ENCODE measurements at places on chromosomes 5 and 9. TPM values are rescaled to one million over a fixed set of nuclear protein-coding genes. Genes with fewer than 3 reads are reported as not detected.

LEAP2 gene
- 1.7 TPM for polyA plus RNA-seq

C5orf34 gene
- polyA plus RNA-seq: 1.6 TPM

- peak; percentile 81 for DNase-seq
Observed at GRCh38 chr5:172450861-172451695, 3.2 kb downstream of the SH3PXD2B start.

GRCh38 chr9:116986015-116986414 lies 298.9 kb downstream of the TRIM32 start:
- no peak for DNase-seq

DNA sequence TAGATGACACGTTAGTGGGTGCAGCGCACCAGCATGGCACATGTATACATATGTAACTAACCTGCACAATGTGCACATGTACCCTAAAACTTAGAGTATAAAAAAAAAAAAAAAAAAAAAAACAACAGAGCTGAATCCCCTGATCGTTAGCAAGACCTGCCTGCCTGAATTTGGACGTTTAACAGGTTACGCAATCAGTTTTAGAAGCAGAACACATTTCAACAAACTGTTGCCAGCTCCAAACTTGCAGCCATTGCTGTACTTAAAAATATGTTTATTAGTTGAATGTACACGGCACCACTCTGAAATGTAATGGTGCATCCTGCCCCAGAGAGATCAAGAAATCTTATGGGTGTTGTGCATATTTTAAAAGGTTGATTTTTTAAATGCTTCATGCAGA lies 680.0 kb downstream of the TLE4 start:
- no peak for DNase-seq

GRCh38 chr5:72015103-72015548 lies 92.1 kb upstream of the MAP1B start:
- DNase-seq: no peak

DNA sequence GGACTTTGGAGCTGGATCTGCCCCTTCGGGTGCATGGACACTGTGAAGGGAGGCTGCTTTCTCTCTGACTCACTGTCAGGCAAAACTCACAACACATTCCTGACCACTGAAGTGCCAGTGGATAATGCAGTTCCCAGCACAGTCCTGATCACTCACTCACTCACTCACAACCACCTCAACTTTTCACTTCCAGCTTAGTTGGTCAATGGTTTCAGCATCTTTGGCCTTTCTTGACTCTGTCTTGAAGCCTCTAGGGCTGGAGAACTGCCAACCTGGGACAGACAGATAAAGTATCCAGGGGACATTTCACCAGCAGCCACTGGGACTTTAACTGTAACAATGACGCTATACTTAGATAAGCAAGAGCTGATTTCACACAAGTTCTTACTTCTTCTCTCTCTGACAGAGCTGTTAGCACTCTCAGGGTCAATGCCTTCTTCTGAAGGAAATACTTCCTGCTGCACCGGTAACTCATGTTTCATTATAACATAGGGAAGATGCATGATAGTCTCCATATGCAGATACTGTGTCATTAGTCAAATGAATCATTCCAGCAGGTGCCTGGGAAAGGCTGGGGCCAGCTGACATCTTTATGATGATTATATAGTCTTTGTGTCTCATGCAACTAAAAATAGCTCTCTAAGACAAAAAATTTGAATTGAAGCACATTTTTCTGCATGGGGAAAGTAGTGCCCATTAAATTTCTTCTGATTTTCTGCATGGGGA lies 499.0 kb downstream of the SEMA5A start:
- no peak for DNase-seq

GRCh38 chr5:15715967-15716366 lies 216.0 kb downstream of the FBXL7 start:
- DNase-seq: no peak

RASA1 gene
- polyA plus RNA-seq: 11.8 TPM

BAAT gene
- polyA plus RNA-seq: 0.60 TPM

CDH9 gene
- not detected for polyA plus RNA-seq

- no peak for DNase-seq
Observed at GRCh38 chr5:132024789-132025402, 13.4 kb upstream of the ACSL6 start.

GRXCR2 gene
- polyA plus RNA-seq: not detected

DNA sequence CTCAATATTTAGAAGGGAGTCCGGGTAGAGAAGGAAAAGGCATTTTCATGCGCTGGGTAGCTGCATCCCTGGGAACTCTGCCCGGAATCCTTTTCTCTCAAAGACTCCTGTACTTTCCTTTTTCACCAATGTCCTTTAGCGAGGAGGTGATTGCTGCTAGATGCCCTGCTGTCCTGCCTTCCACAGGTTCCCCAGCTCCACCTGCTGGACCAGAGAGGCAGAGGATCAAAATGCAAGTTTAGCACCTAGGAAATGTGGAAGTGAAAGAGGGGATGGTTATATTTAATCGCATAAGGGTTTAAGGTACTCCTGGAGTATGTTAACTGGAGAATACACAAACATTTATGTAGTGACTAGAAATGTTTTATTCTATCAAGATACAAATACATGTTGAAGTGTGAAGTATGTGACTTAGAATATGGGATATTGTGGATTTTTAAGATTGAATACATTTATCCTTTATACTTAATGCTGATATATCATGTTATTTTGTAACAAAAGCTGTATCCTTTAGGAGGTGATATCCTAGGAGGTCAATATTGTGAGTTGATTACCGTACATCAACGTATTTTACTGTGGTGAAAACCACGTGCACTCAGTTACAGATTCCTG lies 145.7 kb downstream of the ARHGAP26 start:
- no peak for DNase-seq

IFNB1 gene
- not detected for polyA plus RNA-seq

DNA sequence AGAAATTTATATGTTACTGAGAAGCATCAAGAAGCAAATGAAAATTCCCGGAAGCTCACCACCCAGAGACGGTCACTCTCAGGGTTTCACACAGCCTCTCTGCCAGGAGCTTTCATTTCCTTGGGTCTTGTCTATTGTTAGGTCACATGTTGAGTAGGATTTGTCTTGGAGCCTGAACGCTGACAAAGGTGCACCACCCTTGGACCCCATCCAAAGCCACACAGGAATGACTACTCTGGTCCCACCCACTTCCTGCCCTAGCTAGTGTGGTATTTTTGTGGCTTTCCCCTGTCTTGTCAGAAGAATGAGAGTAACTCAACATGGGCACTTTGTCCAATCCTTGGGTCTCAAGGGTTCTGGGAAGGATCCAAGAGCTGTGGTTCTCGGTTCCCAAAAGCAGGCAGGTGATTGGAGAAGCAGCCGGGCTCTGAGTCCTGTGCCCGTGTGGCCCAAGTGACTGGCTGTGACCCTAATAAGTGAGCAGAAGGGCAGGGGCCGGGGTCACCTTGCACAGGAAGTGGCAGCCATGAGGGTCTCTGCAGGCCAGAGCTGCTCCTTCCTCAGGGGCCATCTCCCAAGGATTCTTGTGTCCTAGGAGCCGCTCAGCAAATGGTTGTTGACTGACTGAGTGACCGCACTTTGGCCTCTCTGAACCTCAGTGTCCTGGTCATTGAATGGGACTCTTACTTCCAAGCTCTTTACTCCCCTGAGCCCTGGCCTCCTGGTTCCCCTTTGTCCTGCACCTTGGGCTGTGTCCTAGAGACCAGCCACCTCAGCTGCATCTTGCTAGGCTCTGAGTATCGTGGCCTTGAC lies 6.9 kb downstream of the FGD3 start:
- no peak for DNase-seq

GRCh38 chr5:38448568-38449350 lies 107.7 kb downstream of the LIFR start:
- no peak for DNase-seq

- no peak for DNase-seq
Observed at GRCh38 chr9:4541856-4542255, 51.6 kb downstream of the SLC1A1 start.

DNA sequence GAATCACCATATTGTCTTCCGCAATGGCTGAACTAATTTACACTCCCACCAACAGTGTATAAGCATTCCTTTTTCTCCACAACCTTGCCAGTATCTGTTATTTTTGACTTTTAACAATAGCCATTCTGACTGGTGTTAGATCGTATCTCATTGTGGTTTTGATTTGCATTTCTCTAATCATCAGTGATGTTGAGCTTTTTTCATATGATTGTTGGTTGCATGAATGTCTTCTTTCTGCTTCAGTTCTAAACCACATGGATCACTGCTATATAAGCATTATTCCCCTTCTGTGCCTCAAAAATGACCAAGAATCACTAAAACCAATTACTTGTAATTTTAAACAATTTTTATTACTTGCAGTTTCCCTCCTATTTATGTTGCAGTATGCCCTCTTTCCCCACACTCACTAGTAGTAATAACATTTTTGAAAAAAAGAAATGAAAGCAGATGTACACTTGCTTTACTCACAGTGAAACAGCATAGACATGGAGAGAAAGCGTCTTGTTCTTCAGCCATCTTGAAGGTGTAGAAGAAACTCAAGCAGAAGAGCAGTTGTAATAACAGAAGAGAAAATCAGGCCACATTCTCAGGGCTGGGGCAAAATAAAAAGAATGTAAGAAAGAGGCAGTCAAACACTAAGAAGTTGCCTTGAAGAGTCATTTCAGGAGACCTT lies 4.5 kb upstream of the TMEM252 start:
- DNase-seq: no peak

- DNase-seq: peak; percentile 90
Observed at GRCh38 chr5:140042643-140043507, at the start of gene NRG2. TSS of gene NRG2 (minus strand) at chr5:140043299.

- DNase-seq: peak; percentile 35
Observed at GRCh38 chr5:10661401-10661800, 97.5 kb downstream of the ANKRD33B start.

- DNase-seq: no peak
Observed at GRCh38 chr5:164672931-164673694, 1167.7 kb downstream of the MAT2B start.

DNA sequence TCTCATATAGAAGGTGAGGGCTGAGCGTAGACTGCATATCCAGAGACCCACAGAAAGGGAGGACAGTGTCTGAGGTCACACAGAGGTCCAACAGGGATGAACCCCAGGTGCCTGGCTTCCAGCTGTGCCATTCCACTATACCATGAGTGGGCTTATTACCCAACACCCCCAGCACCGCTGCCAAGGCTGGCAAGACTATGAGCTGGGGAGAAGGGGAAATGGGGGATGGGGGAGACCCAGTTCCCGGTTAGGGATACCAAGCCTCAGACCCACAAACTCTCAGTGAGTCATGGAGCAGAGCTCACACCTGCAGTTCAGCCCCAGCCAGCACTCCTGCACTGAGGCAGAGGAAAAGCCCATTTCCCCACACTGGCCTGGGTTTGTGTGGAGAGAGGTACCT lies 106.4 kb downstream of the PSD2 start:
- DNase-seq: peak; percentile 19

DNA sequence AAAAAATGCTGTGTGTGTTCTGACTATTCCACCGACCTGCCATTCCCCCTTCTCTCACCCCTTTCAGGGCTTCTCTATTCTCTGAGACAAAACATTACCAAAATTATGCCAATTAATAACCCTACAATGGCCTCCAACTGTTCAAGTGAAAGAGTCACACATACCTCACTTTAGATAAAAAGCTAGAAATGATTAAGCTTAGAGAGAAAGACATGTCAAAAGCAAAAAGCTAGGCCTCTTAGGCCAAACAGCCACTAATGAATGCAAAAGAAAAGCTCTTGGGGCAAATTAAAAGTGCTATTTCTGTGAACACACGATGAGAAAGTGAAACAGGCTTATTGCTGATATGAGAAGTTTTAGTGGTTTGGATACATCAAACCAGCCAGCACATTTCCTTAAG lies 279.6 kb upstream of the GRAMD2B start:
- DNase-seq: no peak

GRCh38 chr5:9347541-9348295 lies 198.2 kb downstream of the SEMA5A start:
- no peak for DNase-seq

SLC34A1 gene
- polyA plus RNA-seq: not detected

SCGB3A2 gene
- polyA plus RNA-seq: not detected

- no peak for DNase-seq
Observed at GRCh38 chr5:24492229-24492628, 152.5 kb downstream of the CDH10 start.

DNA sequence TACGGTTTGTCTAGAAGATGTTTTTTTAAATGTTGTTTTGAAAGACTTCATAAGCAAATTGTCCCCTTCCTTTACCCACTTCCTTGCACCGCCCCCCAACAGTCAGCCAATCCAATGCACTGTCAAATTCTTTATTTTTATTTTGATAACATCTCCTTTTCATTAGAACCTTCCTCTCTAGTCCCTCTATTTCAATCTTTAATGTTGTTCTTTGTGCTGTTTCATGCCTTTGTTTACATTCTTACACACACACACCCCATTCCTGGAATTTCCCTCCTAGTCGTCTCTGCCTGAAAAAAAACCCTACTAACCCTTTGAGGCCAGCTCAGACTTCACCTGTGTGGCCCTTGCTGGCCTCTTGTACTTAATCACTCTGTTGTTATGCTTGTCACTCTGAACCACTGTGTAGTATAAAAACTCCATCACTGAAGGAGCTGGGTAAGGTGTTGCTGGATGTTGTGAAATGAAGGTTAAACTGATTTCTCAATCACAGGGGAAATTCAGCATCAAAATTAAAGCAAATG lies 133.4 kb downstream of the UGCG start:
- no peak for DNase-seq

DNA sequence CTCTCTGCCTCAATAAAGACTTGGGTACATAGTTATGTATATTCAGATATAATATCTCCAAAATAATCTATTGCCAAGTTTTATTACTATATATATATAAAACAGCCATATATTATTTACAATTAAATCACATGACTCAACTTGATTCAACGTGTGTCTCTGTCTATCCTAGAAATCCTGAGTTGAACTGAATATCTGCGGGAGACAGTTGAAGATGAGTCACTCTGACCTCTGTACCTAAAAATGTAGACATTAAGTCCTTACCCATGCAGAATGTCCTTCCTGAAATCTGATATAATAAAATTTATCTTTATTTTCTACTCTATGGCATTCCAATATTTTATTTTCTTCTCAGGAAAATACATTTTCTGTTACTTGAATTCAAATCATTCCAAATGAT lies 218.2 kb upstream of the PRDM9 start:
- DNase-seq: no peak

IRX2 gene
- not detected for polyA plus RNA-seq

GRCh38 chr5:360257-361027 lies 38.9 kb downstream of the AHRR start:
- DNase-seq: no peak
